Lung (tissue), 17 donors: ENCODE measurements at places on chromosomes 5 and 9. TPM values are rescaled to one million over a fixed set of nuclear protein-coding genes. Genes with fewer than 3 reads are reported as not detected.

The RAI14 gene
- total RNA-seq: 91.5 TPM

GRCh38 chr9:89999534-90000370 is 394.9 kb downstream of the GADD45G start:
- peak; percentile 79 for DNase-seq

GRCh38 chr5:66713998-66714397 is 117.8 kb downstream of the MAST4 start:
- DNase-seq: no peak

The CD180 gene
- 2.6 TPM for total RNA-seq

DNA sequence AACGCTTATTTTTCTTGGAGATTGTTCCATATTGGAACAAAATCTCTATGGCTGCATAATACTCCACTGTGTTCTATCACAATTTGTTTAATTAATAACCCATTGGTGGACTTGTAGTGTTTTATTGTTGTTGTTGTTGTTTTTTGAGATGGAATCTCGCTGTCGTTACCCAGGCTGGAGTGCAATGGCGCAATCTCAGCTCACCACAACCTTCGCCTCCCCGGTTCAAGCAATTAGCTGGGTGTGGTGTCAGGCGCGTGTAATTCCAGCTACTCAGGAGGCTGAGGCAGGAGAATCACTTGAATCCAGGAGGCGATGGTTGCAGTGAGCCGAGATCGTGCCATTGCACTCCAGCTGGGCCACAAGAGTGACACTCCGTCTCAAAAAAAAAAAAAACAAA is 38.7 kb downstream of the SPRY4 start:
- DNase-seq: no peak
